DMS53 (cell line): ENCODE measurements at places on chromosomes 5 and 9.

DNA sequence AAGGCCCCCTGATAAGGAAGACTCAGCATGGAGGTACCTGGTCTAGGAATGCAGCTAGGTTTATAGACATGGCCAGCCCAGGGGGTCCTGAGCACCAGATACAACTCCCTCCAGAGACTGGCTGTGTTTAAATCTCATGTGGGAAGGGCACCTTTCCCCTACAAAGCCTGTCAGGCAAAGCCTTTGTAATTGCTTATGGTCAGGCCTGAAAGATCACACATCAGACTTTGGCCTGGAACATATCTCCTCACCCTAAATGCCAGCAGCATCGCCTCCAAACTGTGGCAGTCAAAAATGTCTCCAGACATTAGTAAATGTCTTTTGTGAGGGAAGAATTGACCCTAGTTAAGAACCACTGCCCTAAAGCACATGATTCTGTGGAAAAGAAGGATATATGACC lies 51.6 kb upstream of the MACIR start:
- DNase-seq, result no peak

DNA sequence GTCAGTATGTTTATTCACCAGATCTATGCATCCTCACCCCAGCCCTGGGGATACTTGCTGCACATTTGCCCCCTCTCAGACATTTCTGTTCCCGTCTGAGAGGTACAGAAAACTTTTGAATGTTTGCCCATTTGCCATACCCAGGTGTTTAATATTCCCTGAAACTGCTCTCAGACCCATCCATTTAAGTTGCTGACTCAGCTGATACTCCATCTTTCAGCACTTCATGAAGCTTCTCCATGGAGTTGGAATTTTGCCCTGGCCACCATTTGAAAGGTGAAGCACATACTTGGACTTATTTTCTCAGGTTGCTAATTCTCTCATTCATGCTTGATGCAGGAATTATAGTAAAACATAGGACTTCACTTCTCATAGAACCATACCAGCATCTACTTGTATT lies 203.9 kb upstream of the OR13F1 start:
- no peak for DNase-seq

DNA sequence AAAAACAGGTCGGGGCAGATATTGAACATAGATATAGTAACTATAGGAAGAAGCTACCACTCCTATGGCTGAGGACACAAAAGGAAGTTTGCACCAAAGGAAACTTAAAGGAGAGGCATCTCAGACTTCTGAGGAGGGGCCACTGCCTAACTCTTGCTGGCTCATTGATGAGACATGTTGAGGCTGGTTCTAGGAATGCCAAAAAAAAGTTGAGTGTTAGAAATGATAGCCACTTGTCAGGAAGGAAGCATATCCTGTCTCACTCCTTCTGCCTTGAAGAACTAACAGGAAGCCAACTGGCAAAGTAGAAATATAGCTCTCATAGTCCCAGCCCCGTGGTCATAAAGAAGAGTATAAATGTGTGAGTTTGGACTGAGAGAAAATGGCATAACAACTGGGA lies 23.3 kb upstream of the STOM start:
- no peak for DNase-seq

GRCh38 chr9:129875181-129875611 lies 39.9 kb downstream of the USP20 start:
- peak; percentile 13 for DNase-seq

DNA sequence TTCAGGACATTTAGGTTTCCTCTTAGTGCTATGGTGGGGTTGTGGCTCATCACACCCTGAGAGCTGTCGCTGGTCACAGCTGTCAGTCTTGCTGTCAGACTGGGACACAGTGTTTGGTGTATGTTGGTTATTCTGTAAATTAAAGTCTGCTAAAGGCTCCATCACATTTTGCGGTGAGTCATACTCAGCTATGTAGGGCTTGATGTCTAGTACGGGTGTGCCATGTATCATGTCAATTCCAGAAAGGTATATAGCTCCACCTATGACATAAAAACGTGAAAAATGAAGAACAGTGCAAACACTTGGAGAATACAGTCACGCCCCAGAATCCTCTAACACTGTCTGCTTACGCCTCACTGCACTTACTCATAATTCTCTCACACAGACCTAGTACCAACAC lies 11.9 kb downstream of the TRMO start:
- no peak for DNase-seq

- peak; percentile 83 for DNase-seq
Observed at GRCh38 chr9:77457916-77458592, 190.1 kb downstream of the GNA14 start.
